CD4-positive, alpha-beta T cell treated with Interferon alpha-2 for 1 hour (primary cell): ENCODE measurements at places on chromosomes 13 and 19.

GRCh38 chr13:79680485-79680884 lies 199.5 kb downstream of the NDFIP2 start:
- DNase-seq: no peak

- no peak for DNase-seq
Observed at GRCh38 chr19:35757231-35757748, 461 bp upstream of the HSPB6 start.

GRCh38 chr19:15432018-15432494 lies 13.3 kb upstream of the AKAP8L start:
- no peak for DNase-seq

DNA sequence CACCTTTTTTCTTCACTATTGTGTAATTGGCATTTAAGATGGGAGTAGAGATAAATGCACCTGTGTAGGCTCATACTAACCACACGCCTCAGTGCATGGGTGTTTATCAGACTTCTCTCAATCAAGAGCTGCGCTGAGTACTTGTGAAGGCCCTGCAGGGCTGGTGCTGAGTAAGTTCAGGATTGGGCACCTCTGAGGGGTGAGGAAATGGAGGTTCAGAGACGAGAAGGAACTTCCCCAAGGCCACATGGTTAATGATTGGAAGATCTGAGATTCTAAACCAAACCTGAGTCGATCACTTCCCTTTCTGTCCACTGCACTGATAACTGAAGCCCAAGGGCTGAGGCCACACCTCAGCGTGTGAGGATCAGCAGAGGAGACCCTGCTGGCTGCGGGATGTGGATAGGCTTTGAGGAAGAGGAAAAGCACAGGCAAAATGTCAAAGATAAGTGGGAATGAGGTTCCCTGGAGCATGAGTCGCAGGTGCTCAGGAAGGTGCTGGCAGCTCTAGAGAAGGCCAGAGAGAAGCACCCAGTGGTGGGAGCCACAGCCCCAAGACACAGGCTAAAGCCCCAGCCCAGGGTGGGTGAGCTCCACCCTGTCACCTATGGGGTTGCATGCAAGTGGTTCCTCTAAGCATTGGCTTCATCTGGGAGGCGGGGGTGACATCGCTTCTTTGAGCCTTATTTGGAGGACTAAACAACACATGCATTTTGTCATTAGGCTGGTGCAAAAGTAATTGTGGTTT lies 32.3 kb upstream of the GJB6 start:
- DNase-seq: no peak

DNA sequence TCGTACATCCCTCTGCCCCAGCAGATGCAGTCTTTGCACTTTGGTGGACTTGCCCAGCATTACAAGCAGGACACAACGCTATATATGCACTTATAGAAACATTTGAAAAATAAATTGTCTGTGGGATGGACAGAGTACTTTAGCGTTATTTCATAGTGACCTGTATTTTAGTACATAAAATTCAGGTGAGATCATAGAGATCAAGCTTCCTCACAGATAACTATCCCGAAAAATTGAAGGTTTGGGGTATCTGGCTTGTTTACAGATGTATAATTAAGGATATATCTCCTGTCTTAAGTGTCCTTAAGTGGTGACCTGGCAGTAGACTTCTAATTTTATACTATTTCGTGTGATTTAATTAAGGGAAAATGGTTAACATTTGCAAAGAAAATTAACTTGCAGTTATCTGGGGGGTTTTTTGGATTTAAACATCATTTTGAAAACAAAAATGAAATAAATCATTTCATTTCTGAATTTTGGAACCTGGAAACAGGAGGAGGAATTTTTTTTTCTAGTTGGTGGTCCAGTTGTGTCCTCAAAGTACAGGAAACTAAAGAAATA lies 977 bp upstream of the MAB21L1 start:
- DNase-seq: no peak

GRCh38 chr19:4539693-4540581 lies at the start of gene LRG1:
Gene LRG1 (minus strand): TSS chr19:4540036. CDS start chr19:4540013, 23 bp downstream.
- DNase-seq: peak; percentile 74

- peak; percentile 89 for DNase-seq
Observed at GRCh38 chr19:40806423-40807146, 7.6 kb downstream of the EGLN2 start.

DNA sequence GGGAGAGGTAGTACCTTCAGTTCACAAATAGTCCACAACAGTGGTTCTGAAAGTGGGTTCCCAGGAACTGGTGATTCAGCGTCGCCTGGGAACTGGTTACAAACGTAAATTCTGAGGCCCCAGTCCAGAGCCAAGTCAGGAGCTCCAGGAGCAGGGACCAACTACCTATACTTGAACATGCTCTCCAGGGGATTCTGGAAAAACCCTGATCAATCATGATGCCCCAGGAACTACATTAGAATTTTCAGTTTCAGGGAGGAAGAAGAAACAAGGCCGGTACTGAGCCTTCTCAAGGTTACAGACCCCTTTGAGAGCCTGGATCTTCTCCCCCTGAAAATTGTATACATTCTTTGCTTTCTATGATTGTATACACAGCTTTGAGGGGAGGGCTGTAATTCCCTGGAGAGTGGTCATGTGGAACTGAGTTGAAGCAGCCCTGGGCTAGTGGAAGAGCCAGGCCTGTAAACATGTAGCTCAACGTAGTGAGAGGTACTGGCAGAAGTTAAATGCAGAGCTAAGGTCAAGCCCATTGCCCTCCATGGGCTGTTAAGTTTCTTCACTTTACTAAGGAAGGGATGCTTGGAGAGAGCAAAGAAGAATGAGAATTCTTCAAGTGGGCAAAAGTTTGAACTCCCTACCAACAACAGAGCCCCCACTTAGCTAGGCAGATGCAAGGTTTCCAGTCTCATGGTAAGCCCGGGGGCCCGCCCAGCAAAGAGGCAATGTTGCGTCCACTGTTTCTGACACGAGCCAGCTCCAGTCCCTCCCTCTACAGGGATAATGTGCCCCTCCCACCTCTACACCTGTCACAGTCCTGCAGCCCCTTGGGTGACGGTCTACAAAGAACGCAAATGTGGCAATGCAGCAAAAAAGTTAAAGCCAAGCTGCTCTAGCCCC lies 17.0 kb downstream of the DOCK9 start:
- no peak for DNase-seq

DNA sequence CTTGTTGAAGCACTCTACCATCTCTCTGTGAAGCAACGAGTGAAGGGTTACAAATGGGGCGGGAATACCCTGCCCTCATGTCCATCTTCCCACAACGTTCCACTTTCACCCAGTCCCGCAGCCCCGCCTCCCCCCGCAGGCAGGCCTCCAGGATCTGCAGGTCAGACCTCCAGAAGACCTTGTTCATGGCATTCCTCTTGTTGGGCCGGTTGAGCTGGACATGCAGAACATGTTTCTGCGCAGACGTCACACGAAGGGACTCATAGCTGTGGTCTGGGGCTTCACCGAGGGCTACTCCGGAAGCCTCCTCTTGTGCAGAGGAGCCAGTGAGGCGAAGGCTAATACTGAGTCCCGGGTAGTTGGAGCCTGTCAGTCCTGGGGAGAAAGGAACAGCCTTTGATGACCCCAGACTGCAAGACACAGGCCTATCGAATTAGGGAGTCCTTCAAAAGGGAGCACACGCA lies 420 bp downstream of the ECH1 start:
- no peak for DNase-seq

GRCh38 chr13:94759120-94759728 lies 46.9 kb upstream of the SOX21 start:
- DNase-seq: no peak

DNA sequence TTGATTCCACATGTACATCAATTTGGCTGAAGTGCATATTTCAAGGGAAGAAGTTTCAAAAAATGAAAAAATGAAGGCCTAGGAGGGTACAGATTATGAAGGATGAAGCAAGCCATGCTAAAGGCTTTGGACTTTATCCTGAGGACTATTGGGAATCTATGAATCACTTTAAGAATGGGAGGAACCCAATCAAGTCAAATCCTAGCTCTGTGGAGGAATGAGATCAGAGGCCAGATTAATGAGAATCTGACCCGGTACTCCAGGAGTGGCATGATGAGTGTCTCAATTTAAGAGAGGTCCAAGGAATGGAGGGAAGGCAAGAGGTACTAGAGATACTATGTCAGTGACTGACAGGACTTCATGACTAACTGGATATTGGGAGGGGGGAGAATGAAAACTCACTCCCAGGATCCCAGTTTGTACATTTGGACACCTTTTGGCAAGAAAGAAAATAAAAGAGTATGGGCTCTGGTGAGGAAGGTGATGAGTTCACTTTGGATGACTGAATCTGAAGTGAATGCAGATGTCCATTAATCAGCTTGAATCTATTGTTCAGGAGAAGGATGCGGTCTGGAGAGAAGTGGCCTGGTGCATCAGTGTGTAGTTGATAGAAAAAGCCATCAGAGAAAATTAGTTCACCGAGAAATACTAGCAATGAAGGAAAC lies 349.0 kb downstream of the EFNB2 start:
- DNase-seq: no peak

DNA sequence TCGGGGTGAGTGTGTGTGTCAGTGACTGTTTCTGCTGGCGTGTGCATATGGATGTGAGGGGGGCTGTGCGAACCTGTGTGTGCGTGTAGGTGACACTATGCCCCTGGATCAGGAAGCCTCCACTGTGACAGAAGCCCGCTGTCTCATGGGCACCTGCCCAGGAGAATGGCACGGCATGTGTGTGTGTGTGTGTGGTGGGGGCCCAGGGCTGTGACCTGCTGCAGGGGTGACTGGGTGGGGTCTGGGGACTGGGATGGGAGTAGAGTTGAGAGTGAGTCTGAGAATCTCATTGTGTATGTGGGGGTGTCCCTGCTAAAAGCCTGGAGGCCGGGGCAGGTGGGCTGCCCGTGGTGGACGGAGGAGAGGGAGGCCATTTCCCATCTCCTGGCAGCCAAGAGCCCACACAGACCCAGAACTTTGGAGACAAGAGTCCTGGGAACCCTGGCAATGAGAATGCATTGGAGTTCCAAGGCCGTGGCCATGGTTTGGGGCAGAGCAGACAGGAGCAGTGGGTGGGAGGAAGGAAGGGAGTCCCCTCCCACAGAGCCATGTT lies 6.4 kb upstream of the TPM4 start:
- no peak for DNase-seq

GRCh38 chr19:32675720-32676185 lies at the start of gene RGS9BP:
Gene RGS9BP (plus strand): TSS chr19:32675848. CDS start chr19:32676264, 416 bp downstream.
- peak; percentile 78 for DNase-seq

- DNase-seq: no peak
Observed at GRCh38 chr13:104008075-104008474, 941.9 kb upstream of the SLC10A2 start.

GRCh38 chr13:49495783-49496762 lies at the start of gene PHF11:
Gene PHF11 (plus strand): TSS chr13:49495953. CDS start chr13:49496002, 49 bp downstream.
- DNase-seq: peak; percentile 96

DNA sequence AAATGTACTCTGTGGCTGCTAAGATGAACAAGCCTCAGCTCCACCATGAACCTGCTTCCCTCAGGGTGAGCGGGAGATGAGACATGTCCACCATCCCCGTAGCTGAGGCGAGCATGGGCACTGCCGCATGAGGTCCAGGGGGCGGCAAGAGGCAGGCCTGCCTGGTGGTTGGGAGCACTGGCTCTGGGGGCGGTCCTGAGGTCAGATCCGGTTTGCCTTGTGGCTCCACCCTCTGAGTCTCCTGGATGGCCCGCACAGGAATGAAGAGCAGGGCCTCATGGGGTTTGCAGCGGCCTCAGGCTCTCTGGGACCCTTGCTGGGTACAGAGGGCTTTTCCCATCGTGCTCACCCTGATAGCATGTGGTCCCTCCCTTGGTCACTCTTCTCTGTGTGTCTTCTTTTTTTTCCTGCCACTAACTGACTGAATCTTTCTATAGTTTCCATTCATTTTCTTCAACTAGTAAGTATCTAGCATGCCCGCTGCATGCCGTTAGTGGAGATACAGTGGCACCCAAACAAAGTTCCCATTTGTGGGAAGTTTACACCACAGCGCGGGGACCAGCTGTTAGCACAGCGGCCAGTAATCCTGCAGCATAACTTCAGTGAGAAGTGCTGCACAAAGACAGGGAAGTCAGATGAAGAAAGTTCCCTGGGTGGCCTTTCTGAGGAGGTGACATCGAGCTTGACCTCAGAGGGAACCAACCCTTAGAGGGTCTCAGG lies 37.3 kb downstream of the CAPN12 start:
- DNase-seq: no peak

- DNase-seq: no peak
Observed at GRCh38 chr13:39552246-39552645, 50.7 kb downstream of the LHFPL6 start.

- peak; percentile 65 for DNase-seq
Observed at GRCh38 chr19:38617764-38618589, at the start of gene MAP4K1. Gene MAP4K1 (minus strand): TSS chr19:38617953. CDS start chr19:38617895, 58 bp downstream.

DNA sequence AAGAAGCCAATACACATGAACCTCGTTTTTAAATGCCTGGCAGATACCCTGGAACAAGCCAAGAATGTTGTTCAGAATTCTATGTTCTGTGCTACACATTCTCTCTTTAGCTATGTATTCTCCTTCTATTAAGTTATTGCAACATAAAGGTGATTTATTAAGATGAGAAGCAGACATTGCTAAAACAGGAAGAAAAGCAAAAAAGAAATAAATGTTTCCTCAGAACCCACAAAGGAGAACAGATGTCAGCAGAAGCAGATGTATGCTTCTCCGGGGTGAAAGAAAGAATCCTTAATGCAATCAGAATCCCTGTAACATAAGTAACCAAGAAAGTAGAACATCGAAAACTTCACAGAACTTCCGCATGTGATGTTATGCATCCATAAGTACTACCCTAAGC lies 302.9 kb downstream of the DCT start:
- DNase-seq: no peak

- DNase-seq: peak; percentile 49
Observed at GRCh38 chr19:12647490-12648071, 19.0 kb downstream of the MAN2B1 start.

DNA sequence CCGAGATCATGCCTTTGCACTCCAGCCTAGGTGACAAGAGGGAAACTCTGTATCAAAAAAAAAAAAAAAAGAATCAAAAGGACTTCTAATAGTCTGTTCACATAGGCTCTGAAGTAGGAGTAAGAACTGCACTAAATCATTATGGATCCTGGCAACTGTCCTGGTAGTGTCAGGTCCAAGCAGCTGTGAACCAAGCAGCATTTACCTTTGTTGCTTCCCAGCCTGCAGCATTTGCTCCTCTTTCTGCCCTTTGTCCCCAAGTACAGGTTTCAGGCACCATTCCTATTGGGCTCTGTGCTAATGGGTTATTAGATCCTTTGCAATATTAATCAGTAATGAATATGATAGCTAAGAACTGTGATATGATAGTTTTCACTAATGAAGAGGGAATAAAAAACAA lies 77.4 kb upstream of the NBEA start:
- DNase-seq: no peak

DNA sequence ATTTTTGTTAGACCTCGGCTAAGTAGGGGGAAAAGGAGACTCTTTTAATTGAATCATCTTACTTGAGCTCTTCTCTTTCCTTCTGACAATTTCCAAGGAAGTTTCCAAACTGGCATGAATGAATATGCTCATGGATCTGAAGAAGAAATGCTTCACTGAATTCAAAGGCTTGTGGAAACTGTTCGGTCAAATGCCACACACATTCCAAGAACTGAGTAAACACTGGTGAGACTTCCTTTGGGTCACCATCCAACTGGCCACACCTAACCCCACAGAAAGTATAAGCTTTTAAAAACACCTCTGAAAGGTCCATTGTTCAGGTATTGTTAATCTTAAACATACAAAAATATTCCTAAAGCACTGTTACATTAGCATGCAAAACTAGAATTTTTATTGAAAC lies 33.6 kb downstream of the MTMR6 start:
- no peak for DNase-seq
